Myocyte (in vitro differentiated cells): ENCODE measurements at places on chromosomes 7 and 10. TPM values are rescaled to one million over a fixed set of nuclear protein-coding genes. Genes with fewer than 3 reads are reported as not detected.

CALML5 gene
- not detected in 2 replicates for total RNA-seq

TMEM184A gene
- total RNA-seq: 0.32 and 2.8 TPM in 2 replicates

ANKRD22 gene
- total RNA-seq: 0.13 and 0.16 TPM in 2 replicates

ZPBP gene
- total RNA-seq: not detected in 2 replicates

PKD1L1 gene
- total RNA-seq: 0.03 and 0.10 TPM in 2 replicates

EBLN1 gene
- total RNA-seq: not detected in 2 replicates

PLCE1 gene
- total RNA-seq: 17.1 and 19.9 TPM in 2 replicates

TNRC18 gene
- 27.7 and 32.3 TPM in 2 replicates for total RNA-seq

SPAG6 gene
- total RNA-seq: not detected in 2 replicates

WNT8B gene
- not detected in 2 replicates for total RNA-seq

CC2D2B gene
- 0.35 TPM in 1 of 2 replicates, not detected in the other for total RNA-seq

DNA sequence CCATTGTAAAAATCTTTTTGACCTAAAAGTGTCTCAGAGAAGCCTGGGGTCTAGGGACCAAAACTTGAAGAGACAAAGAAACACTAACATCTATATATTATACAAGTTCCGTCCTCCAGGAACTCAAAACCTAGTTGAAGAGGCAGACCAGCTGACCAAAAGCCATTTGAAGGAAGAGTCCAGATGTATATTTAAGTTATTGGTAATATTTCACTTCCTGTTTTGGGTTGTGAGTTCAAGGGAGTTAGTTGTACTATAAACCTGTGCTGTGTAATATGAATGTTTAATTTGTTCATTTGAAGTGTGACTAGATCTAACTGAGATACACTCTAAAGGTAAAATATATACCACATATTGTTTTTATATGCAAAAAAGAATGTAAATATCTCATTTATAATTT lies 45.0 kb downstream of the CDK1 start:
- no peak for DNase-seq

- DNase-seq: peak; percentile 80
These were observed 717 bp downstream of the CNPY4 start for GRCh38 chr7:100119970-100120732.

DNA sequence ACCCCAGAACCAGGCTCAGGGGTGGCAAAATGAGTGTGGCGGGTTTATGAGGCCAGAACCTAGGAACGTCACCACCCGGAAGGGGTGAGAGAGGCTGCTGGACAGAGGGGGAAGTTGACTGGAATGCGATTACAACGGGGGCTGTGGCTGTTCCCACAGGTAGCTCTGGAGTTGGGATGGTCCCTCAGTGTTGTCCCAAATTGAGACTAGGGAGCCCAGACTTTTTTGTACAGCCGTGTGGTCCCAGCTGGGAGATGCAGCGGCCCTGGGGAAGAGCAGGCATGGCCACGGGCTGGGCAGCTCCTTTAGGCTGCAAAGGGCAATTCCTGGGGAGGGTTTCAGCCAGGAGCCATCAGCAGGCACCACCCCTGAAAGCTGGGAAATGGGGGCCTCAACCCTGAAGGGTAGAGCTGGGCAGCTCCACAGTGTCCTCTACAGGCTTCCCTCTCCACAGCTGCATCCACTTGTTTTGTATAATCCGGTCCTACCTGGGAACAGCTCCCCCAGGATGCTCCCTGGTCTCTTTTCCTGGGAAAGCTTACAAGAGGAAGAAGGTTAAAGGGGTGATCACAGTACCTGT lies 11.0 kb upstream of the GDF10 start:
- DNase-seq: no peak

GRCh38 chr7:16839646-16840045 lies 34.8 kb upstream of the AGR2 start:
- peak; percentile 22 for DNase-seq

GRCh38 chr10:115295213-115295805 lies 202.1 kb downstream of the ATRNL1 start:
- no peak for DNase-seq

GRCh38 chr7:69693042-69693441 lies 94.8 kb downstream of the AUTS2 start:
- no peak for DNase-seq

- DNase-seq: no peak
These were observed 228.5 kb downstream of the SORCS1 start for GRCh38 chr10:106935978-106936451.

GRCh38 chr7:128890306-128891109 lies 20.0 kb downstream of the KCP start:
- no peak for DNase-seq

- DNase-seq: no peak
These were observed 12.3 kb downstream of the ZYX start for GRCh38 chr7:143393267-143394041.

GRCh38 chr10:102342458-102342857 lies 53.0 kb upstream of the NFKB2 start:
- DNase-seq: no peak

- DNase-seq: no peak
These were observed 13.2 kb downstream of the EPHA1 start for GRCh38 chr7:143395187-143396149.

- DNase-seq: no peak
These were observed 77.5 kb upstream of the EEPD1 start for GRCh38 chr7:36075561-36075960.

GRCh38 chr7:127375631-127376030 lies 16.9 kb downstream of the ZNF800 start:
- no peak for DNase-seq

DNA sequence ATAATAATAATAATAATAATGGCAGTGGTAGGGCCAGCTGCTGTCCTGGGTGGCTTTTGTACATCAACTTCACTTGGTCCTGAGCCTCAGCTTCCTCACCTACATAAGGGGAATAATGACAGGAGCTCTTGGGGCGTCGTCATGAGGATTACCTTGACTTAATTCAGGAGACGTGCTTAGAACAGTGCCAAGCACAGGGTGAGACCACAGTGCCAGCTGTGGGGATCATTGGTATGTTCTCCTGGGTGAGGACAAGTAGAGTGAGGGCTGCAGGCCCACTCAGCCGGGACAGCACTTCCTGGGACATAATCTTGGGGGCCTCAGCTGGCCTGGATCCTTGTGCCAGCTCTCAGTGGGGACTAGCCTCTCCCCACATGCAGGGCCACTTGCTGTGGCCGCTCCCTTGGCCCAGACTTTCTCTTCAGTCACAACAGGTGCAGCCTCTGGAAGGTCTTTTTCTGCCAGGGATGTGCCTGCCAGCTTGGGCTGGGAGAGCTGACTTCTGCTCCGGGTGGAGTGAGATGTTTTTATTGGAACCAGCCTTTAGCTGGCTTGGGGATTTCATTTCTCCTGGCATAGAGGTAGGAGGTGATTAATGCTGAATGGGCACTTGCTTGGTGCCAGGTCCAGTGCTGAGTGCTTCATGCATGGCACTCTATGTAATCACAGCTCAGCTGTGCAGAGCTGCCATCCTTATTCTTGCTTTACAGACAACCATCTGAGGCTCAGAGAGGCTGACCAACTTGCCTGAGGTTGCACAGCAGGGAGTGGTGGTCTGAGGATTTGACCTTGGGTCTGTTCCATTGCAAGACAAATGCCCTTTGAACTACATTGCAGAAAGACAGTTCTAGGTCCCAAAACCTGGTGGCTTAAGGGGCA lies 45.3 kb downstream of the TSPAN15 start:
- peak; percentile 94 for DNase-seq

DNA sequence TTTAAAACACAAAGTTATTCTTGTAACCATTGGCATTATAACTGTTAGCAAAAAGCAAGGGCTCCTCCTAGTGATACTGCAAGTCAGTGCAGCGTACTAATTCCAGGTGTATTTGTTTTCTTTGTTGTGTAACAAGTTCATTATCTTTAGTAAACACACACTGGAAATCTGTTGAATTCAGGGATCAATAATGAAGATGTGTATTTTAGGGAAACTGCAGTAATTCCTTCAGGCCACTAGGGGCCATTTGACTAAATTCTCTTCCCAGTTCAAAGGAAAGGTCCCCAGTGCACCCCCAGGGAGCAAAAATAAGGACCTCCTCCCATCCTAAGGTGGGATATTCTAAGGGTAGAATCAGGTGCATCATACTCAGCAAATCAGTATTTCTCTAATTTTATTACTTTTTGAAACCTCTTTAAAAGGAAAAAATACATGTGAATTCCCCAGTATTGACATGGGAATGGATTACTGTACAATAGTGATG lies 158.6 kb upstream of the LYZL1 start:
- DNase-seq: no peak
